ENCODE measurements at places on chromosomes 1 and 21. TPM values are rescaled to one million over a fixed set of nuclear protein-coding genes. Genes with fewer than 3 reads are reported as not detected.

DNA sequence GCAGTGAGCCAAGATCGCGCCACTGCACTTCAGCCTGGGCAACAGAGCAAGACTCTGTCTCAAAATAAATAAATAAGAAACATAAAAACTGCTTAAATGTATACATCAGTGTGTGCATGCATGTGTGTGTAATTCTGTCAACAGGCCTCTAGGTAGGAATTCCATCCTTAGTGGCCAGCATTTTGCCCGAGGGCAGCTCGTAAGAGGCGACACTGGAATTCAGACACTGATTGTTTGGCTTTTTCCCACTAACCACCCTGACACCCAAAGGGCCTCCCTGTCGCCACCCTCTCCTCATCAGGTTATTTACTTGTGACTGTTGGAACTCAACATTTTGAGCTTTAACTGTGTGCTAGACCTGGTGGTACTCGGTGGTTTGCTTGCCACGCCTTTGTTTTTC is 64.0 kb upstream of the KIF1B start:
- no peak for DNase-seq

- no peak for DNase-seq
These were observed 55.1 kb downstream of the PCBP3 start for GRCh38 chr21:45698493-45699184.

DNA sequence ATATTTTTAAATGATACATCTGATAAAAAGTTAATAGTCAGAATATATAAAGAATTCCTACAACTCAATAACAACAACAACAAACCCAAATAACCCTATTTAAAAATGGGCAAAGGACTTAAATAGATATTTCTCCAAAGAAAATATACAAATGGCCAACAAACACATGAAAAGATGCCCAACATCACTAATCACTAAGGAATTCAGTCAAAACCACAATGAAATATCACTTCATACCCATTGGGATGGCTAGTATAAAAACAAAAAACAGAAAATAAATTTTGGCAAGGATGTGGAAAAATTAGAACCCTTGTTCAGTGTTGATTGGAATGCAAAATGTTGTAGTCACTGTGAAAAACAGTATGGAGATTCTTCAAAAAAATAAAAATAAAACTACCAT is 184.8 kb upstream of the RAB4A start:
- no peak for DNase-seq

DNA sequence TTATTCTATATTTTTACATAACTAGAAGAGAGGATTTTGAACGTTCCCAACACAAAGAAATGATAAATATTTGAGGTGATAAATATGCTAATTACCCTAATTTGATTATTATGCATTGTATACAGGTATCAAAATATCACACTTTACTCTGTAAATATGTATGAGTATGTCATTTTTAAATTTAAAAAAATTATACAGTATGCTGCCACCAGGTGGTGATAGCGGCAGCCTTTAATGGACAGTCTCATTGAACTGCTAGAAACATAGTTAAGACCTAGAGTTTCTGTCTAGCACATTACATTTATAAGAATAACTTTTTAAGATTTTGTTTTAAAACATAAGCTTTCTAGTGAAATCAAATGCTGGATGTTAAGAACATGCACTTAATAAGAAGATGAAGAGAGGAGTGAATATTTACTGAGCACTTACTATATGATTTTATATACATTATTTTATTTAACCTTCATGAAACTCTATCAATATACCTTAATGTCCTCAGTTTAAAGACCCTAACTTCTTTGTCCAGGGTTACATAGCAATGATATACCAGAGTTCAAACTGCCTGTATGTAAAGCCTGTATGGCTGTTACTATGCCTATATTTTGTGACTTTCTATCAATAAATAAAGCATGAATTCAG is 207.1 kb downstream of the NUF2 start:
- DNase-seq, result no peak

GRCh38 chr1:78004719-78005447 is at the start of gene DNAJB4:
DNAJB4 (plus strand) TSS chr1:78004939; CDS start chr1:78005111, 172 bp downstream.
- DNase-seq, result peak; percentile 63

GRCh38 chr1:169568497-169568896 is 17.8 kb downstream of the F5 start:
- DNase-seq, result no peak

GRCh38 chr1:63870152-63870551 is 96.3 kb downstream of the ROR1 start:
- DNase-seq, result no peak

GRCh38 chr1:8004113-8004802 is 21.9 kb downstream of the ERRFI1 start:
- DNase-seq, result no peak

- no peak for DNase-seq
These were observed 11.8 kb downstream of the C1orf115 start for GRCh38 chr1:220701974-220702373.

The SYCP1 gene
- total RNA-seq, result not detected

The TBX19 gene
- total RNA-seq, result 6.5 TPM

The BMP8B gene
- 1.9 TPM for total RNA-seq

The SLC25A44 gene
- 63.7 TPM for total RNA-seq

The TAL1 gene
- not detected for total RNA-seq

The MYCL gene
- 0.57 TPM for total RNA-seq

The SLAMF9 gene
- not detected for total RNA-seq

The SUSD4 gene
- total RNA-seq, result 0.34 TPM
